T-helper 17 cell (primary cell): ENCODE measurements at places on chromosomes 2 and 18. TPM values are rescaled to one million over a fixed set of nuclear protein-coding genes. Genes with fewer than 3 reads are reported as not detected.
A peak's percentile ranks its signal among the peaks of the same experiment; 100 is the strongest.

C2orf80 gene
- not detected for total RNA-seq

DNA sequence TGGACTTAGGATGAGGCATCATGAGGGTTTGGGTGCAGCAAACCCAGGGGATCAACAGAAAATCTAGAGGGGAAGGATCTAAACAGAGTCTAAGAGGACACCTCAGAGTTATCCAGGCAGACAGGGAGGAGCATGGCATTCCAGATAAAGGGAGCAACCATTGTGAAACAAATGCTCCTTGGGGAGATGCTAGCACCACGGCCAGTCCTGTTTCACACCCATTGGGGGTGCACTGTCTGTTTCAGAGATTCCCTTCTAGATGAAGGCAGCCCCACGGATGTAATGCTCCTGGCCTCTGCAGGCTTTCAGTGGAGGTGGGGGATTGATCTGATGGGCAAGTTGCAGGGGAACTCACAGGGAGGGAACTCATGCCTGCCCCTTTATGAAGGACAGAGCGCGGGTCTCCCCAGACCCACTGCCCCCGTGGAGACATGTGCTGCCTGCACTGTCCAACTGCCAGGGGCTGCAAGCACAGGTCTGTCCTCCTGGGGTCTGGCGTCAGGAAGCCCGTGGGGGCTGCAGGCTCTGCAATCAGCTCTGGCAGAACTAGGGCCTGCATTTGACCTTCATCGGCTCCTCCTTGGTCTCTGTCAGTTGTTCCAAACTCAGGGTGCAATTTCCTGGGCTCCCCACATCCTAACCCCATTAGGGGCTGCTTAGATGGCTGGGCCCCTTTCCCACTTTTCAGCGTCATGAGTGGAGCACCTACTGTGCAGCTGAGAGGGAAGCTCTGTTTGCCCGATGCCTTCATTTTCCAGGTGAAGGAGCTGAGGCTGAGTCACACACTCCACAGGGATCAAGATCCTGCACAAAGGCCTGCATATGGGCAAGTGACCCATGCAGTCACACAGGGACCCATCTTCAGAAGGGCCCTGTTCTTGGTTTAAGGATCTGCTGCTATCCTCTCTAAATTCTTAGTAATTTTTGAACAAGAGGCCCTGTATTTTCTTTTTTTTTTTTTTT is 163.4 kb downstream of the ARL4C start:
- DNase-seq, result no peak

DNA sequence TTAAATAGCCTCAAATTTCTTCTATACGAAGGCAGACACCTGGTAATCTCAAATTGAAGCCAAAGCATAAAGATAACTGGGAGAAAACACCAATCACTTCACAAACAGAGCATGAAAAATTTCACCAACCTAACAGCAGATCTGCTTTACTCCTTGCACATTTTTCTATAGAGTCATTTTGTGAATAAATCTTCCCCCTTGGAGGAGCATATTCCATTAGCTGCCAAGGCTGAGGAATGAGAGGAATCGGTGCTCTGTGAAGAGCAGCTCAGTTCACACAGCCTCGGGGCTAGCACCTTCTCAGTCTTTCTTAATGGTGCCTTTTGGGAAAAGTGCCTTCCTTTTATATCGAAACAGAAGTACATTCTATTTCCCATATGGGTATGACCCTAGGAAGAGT is 1313.7 kb upstream of the NRXN1 start:
- no peak for DNase-seq

GRCh38 chr2:71471276-71471675 is 17.9 kb downstream of the DYSF start:
- DNase-seq, result no peak

DNA sequence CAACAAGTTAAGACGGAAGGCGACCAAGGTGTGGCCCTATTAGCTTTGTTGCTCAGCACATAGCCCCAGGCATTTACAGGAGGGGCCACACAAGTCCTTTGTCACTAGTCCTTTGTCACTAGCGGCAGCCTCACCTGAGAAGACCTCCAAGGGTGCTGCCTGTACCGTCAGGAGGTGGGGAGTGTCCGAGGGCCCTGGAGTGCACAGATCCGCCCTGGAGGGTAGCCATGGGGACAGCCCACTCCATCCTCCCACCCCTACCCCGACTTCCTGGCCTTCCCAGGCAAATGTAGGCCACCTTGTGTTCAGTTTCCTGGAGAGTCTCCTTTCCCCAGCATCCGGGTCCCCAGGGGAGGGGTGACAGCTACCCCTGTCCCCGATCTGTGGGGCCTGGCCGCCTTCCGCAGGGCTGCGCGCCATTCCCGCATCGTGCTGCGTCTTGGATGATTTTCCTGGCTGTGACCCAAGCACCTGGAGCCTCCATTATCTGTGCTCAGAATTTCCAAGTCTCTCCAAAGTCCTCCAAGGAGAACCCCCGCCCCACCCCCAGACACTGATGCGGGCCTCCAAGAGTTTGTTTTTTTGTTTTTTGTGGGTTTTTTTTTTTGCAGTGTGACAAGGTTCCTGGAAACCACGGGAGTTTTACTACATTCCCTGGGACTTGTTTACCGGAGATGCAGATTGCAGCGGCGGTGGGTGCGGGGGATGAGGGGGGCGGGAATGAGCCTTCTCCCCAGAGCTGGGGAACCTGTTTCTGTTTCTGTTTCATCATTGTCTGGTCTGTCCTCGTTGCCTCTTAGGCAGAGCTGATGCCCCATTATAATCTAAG is 28.6 kb downstream of the TEX44 start:
- DNase-seq, result no peak

GRCh38 chr2:149049142-149049541 is 10.6 kb downstream of the LYPD6B start:
- DNase-seq, result no peak

ZNF396 gene
- total RNA-seq, result 0.30 TPM

DNA sequence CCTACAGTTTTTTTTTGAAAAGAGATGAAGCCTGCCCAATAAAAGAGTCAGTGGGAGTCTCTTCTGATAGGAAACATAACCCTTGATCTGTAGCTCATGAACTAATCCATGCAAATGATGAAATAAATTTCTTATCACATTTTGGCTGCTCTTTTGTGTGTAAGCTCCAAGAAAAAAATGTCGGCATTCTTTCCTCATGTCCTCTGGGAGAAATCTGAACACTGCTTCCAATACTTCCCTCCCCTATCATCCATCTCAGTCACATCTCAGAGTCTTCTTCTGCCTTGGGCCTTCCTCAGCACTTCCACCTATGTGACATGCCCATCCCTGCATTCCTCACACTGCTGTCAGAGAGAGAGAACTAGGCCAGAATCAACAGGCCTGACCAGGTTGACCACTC is 395.7 kb upstream of the ST6GAL2 start:
- DNase-seq, result no peak

- DNase-seq, result no peak
Observed at GRCh38 chr2:43083710-43084698, 142.4 kb downstream of the ZFP36L2 start.

GRCh38 chr18:79740521-79741361 is 57.0 kb upstream of the KCNG2 start:
- no peak for DNase-seq

- DNase-seq, result no peak
Observed at GRCh38 chr2:120985997-120986651, 250.5 kb downstream of the GLI2 start.

ATOH8 gene
- not detected for total RNA-seq

GRCh38 chr2:100237770-100238169 is 84.5 kb downstream of the LONRF2 start:
- no peak for DNase-seq

SLC40A1 gene
- 92.7 TPM for total RNA-seq

ATL2 gene
- total RNA-seq, result 60.0 TPM

DNA sequence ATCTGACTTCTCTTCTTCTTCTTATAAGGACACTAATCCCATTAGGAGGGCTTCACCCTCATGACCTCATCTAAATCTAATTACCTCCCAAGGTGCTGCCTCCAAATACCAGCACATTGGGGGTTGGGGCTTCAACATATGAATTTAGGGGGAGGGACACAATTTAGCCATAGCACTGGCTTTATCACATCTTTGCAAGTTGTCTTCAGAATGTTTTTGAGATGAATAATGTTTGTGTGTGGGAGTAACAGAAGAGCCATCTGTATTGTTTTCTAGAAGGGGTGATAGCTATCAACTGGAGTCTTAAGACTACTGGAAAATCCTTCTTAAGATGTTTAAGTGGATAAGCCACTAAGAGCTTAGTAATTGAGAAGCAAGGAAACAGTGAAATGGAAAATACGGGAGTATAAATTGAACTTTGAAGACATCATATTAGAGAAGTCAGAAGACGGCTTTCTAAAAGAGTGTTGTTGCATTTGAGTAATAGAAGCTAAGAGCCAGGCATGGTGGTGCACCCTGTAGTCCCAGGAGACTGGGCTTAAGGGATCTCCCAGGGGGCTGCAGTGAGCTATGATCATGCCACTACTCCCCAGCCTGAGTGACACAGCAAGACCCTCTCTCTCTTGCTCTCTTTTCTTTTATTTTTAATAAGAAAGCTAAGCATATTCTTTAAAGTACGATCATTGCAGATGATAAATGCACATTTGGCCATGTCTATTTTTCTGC is 32.6 kb upstream of the B3GNT2 start:
- DNase-seq, result no peak

PKDCC gene
- 1.2 TPM for total RNA-seq

DNA sequence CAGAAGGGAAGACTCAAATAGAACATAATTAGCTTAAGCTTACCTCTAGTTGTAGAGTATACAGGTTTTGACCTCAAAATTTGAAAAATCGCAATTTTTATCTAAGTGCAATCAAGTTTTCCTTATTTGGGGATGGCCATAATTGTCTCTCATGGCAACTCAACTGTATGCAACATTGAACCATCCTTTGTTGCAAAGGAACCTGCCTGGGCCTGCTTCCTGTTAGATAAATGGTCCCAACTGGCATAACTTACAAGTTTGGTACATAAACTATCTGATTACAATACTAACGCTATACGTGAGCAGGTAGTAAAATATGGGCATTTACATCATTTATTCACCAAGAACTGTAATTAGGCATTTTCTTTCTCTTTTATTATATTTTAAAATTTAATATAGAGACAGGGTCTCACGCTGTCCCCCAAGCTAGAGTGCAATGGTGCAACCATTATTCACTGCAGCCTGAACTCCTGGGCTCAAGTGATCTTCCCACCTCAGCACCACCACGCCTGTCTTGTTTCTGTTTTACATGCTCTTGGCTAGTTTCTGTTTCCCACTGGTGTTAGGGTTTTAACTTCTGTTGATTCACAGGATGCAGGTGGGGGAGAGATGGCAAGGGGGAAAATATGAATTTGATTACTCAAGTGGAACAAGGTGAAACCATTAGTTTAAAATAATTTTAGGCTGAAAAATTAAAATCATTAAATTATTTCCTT is 55.3 kb upstream of the B3GNT2 start:
- DNase-seq, result no peak

DNA sequence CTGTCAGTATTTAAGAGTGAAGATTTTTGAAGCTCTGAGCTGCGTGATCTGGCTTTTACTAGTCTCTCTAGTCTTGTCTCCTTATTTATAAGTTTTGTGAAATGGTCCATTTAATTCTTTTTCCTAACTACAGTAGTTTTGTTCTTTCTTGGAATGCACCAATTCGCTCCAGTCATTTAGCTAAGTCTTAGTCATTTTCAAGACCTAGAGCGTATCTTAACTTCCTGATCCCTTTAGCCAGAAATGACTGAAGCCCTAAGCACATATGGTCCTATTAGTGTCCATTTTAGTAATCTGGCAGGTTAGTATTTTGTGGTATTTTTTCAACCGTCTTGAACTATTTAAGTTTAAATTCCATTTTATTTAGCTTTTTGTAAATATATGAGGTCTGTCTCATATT is 3.6 kb downstream of the BIRC6 start:
- no peak for DNase-seq

DNA sequence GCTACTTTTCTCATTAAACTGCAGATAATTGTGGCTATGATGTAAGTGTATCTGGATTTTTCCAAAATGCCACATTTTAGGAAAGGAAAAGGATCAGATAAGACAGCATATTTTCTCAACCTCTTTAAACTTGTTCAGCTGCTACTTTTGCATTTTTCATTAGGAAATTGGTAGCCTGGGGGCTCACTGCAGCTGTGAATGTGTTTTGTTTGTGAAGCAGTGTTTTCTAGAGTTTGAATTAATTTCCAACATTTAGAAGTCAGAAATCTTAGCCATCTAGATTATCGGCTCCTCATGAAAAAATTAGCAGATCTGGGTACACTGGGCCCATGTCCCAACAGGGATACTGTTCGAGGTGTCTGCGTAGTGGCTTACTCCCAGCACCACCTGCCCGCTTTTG is 56.3 kb upstream of the ZDBF2 start:
- no peak for DNase-seq

DNA sequence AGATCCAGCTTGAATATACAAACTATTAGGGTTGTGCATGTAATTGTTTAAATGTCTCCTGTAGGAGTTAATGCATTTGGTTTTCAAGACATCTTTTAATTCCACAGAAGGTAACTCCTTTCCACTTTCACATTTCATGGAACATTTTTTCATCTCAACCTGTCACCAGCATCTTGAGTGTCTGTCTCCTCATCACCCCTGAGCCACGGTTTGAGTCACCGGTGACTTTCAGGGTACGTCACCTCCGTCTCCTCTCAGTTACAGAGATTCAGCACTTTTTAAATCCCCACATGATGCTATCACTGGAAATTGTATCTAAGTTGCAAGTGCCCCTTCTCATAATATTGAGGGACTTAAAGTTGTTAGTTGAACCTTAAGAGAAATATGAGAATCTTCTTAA is 25.3 kb downstream of the GPR55 start:
- no peak for DNase-seq

GRCh38 chr2:191325651-191326365 is 80.6 kb downstream of the MYO1B start:
- DNase-seq, result no peak

- DNase-seq, result peak; percentile 16
Observed at GRCh38 chr2:127080226-127080937, 26.6 kb downstream of the BIN1 start.

CFAP65 gene
- not detected for total RNA-seq

DNA sequence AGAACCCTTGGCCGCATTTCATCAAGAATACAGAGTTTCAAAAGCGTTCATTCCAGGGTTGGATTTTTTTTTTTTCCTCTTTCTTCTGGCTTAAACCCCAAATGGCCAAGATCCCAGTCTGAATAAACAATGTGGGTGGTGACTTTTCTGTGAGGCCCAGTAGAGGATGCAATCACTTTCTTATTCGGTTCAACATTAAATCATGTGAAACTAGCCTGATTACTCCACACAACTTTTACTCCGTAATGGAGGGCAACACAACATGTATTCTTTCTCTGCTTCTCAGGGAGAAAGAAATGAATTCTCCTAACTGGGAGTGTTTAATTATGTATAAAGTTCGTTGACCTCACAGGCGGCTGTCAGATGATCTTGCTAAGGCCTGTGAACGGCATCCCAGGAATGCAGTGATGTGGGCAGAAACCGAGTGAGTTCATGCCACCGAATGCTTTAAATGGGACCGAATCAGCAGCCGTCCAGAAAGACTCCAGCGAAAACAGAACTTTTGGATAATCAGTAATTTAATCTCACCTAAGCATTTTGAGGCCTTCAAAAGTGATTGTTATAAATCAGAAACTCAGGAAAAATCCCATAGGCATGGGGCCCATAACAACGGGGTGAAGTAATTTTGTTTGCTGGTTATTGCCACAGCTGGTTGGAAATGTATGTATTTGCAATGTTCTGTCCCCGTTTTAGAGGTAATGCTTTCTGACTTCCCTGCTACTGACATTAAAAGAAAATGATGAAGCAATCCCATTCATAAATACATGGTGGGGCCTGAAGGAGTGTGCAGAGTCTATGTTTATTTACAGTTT is 81.5 kb downstream of the BCL2 start:
- no peak for DNase-seq
